Fibroblast of skin of left biceps (primary cell): ENCODE measurements at places on chromosomes 2 and 18.

GRCh38 chr2:148814860-148815419, 60.1 kb upstream of the KIF5C start:
- DNase-seq, result no peak

GRCh38 chr2:203984-204383, 59.8 kb downstream of the SH3YL1 start:
- DNase-seq, result no peak

DNA sequence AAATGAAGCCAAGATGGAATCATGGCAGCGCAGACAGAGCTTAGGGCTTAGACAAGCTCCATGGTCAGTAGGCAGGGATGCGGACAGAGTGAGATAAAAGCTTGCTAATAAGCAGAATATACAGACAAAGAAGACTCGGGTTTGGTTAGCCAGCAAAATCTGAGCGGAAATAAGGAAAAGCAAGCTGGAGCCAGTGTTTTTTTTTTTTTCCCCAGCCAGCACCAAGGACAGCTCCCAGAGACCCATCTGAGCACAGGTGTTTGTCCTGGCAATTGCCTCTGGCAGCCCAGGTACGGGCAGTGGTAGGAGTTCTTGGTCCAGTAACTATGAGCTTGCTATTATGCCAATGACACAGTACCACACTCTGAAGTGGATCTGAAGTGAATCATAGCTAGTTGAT, 187.6 kb downstream of the ADCYAP1 start:
- DNase-seq, result no peak

- DNase-seq, result no peak
Observed at GRCh38 chr2:136051001-136051724, 65.7 kb upstream of the DARS1 start.

DNA sequence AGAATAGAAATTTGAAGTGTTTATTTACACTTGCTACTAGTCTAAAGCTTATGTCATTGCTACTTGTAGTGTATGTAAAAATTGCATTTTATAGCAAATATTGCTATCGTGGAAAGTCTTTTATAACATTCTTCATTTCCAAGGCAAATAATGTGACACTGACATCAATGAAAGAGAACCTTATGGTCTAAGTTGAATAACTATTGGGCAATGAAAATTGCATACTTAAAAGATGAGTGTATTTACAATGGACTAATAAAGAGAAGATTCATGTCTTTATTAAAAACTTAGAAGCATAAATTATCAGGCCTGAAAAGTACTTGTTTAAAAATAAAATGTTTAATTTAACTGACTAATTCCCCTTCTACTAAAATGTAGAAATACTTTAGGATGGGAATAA, 82.2 kb downstream of the LRP1B start:
- no peak for DNase-seq

DNA sequence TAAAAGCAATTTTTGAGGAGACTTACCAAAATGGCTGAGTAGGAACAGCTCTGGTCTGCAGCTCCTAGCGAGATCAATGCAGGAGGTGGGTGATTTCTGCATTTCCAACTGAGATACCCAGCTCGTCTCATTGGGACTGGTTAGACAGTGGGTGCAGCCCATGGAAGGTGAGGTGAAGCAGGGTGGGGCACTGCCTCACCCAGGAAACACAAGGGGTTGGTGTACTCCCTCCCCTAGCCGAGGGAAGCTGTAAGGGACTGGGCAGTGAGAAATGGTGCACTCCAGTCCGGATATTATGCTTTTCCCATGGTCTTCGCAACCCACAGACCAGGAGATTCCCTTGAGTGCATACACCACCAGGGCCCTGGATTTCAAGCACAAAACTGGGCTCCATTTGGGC, 419.0 kb downstream of the NUP35 start:
- DNase-seq, result no peak

GRCh38 chr2:174697255-174697654, 67.0 kb downstream of the CHRNA1 start:
- DNase-seq, result no peak

- DNase-seq, result no peak
Observed at GRCh38 chr18:10018289-10018688, 104.5 kb downstream of the VAPA start.

DNA sequence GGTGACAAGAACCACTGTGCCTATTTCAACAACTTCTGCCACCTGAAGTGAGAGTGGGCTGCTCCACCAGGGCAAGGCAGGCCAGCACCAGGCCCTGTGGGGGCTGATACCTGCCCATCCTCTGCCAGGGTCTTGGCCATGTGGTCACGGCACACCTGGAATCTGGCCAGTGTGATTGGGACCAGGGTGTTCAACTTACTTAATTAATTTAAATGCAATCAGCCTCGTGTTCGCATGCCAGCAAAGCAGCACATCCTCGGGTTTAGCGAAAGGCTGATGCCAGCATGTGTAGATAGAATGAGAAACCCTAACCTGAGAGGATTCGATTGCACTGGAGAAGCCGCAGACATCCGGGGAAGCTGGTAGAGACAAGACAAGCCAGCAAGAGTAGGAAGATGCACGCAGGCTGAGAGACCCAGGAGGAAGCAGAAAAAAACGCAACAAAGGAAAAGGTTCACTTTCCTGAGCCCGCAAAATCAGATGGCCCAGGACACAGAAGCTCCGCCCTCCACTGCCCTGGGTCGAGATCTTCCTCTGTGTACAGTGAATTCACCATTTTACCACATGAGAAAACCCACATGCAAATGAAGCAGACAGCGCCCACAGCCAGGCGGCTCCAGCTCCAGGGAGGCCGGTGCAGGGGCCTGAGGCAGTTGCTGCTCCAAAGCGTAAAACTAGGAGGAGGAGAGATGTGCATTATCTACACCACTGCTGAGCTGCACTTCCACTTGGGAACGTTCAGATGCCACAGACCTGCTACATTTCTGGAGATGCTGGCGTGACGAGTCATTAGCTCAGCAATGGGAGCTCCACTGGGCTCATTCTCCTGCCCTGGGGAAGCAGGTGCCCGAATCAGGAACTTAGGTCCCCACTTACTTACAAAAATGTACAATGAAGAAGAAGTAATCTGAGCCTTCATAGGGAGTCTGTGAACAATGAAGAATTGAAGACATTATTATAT, 92.1 kb downstream of the TMEM18 start:
- no peak for DNase-seq

- DNase-seq, result no peak
Observed at GRCh38 chr2:227804975-227805374, 8.7 kb upstream of the CCL20 start.

- DNase-seq, result no peak
Observed at GRCh38 chr2:60560734-60561644, 7.5 kb upstream of the BCL11A start.

DNA sequence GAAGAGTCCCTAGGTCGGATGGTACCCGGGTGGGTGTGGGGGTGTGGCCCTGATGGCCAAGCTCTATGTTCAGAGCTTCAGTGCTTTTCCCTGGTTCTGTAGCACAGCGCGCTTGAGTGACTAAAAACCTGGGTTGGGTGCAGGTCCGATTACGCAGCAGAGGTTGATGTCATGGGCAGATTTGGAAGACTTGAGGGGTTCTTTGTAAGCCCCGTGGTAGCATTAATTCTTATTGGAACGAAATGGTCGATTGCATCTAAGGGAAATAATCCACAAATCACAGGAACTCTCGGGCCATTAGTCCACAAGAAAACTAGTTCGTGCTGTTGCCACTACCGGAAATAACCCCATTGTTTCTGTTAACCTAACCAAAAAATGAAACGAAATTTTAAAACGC, 9.0 kb downstream of the HOXD8 start:
- DNase-seq, result no peak

- no peak for DNase-seq
Observed at GRCh38 chr2:208279236-208279635, 13.2 kb downstream of the PIKFYVE start.

- no peak for DNase-seq
Observed at GRCh38 chr2:174013315-174013751, 48.2 kb upstream of the SP3 start.

- no peak for DNase-seq
Observed at GRCh38 chr2:76251342-76251741, 540.6 kb upstream of the GCFC2 start.

DNA sequence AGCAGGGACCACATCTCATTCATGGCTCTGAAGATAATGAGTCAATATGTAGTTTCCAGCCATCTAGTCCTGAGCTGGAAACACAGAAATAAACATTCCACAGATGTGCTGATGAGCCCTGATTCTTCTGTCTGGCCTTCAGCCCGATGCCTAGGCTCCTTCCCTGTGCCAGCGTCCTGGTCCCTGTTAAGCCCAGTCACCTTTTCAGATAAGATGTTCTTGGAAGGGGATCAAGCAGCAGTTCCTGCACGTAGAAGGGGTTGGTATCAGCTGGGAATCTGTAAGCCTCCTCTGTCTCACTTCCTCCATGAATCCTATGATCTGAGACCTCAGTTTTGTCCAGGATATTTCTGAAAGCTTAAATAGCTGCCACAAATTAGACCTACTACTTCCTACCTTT, 149.3 kb downstream of the TTC32 start:
- no peak for DNase-seq

- no peak for DNase-seq
Observed at GRCh38 chr2:116141891-116142474, 1672.5 kb upstream of the DDX18 start.

DNA sequence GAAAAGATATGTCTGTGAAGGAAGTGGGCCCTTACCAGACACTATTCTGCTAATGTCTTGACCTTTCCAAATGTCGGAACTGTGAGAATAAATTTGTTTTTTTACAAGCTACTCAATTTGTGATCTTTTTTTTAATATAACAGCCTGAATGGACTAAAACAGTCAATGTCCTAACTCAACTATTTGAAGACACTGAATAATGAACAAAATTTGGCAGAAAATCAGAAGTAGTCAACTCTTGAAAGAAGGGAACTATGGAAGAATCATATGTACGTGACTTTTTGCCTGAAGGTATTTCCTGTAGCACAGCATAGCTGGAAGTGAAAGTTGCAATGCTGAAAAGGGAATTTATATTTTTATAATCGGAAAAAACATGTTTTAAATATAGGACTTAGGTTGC, 351.8 kb upstream of the TFPI start:
- DNase-seq, result no peak

GRCh38 chr2:102055346-102055990, 63.7 kb downstream of the IL1R2 start:
- DNase-seq, result no peak

GRCh38 chr2:37476411-37476810, 132.0 kb downstream of the QPCT start:
- no peak for DNase-seq

DNA sequence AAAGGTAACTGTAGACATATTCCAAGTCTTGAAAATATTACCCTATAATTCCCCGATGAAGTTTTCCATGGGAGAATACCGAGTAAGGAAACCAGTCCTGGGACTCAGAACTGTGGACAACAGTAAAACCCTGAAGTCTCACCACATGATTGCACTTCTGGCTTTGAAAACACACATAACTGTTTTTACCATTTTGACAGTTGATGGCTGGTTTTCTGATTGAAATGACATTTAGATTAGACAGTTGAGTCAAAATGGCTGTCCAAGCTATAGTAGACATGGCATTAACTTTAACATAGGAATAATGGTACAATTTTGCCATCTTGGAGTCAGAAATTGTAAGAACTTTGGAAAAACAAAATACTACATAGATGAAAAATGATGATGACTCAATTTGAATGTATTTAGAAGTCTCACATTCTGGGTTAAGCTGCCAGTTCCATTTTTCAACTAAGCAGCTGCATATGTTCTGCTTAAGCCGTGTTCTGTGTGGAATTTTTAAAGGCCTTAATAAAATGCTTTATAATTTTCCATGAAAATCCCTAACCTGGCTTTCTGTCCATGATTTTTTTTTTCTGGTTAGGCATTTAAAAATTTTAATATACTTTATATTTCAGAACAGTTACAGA, 38.3 kb upstream of the WIPF1 start:
- peak; percentile 43 for DNase-seq

DNA sequence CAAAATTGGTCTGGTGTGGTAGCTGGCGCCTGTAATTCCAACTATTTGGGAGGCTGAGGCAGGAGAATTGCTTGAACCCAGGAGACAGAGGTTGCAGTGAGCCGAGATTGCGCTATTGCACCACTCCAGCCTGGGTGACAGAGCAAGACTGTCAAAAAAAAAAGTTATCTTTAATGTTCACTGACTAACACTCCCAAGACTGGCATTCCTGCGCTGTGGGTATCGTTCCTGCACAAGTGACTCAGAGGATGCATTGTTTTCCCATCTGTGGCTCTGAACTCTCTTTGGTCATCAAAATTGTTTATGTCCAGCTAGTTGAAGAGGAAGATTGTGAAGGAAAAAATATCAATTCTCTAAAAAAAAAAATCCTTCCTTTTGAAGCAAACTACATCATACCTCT, 539.0 kb downstream of the SOX11 start:
- DNase-seq, result no peak
